ENCODE measurements at places on chromosomes 16 and 17. TPM values are rescaled to one million over a fixed set of nuclear protein-coding genes. Genes with fewer than 3 reads are reported as not detected.

DNA sequence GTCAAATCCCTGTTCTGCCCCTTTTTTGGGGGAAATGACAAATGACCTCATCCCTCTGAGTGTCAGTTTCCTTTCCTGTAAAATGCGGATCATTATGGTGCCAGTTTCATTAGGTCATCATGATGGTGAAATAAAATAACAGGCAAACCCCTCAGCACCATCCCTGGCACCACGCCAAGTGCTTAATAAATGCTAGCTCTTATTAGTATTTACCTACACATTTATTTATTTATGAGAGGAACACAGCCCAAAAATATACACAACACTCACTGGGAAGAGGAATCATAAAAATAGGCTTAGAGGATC is 28.6 kb upstream of the GPRC5B start:
- peaks cover 15% of the 10 kb centered on the region for H3K27me3 ChIP-seq
- no peak overlapping the region for H3K27ac ChIP-seq
- H3K4me1 ChIP-seq = no peaks in the 10 kb centered on the region
- H3K4me3 ChIP-seq = no peak overlapping the region

DNA sequence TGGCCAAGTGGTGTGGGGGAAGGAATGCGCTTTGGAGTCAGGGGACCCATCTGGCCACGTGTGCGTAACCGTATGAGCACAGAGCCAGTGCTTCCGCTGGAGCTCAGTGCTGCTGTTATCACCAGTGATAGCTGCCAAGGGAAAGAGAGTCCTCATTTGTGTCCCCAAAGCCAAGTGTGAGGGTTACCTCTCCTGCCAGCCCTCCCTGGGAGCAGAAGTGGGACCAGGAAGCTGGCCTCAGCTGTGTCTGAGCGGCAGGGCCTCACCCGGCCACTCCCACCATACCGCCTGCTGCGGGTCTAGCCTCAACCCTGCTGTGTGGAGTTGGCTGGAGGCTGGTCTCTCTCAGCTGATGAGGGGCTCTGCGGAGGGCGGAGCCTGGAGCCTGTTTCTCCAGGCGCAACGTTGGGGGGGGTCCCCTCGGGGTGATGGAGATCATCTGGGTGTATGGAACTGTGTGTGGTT is 44.5 kb downstream of the MEAK7 start:
- H3K4me3 ChIP-seq = no peak overlapping the region
- H3K4me1 ChIP-seq = no peaks in the 10 kb centered on the region
- H3K27ac ChIP-seq = no peak overlapping the region
- peak; percentile 42 for DNase-seq
- H3K36me3 ChIP-seq = no peaks in the 10 kb centered on the region

GRCh38 chr17:19457830-19458271 is 46.8 kb downstream of the RNF112 start:
- H3K27ac ChIP-seq = no peak overlapping the region

DNA sequence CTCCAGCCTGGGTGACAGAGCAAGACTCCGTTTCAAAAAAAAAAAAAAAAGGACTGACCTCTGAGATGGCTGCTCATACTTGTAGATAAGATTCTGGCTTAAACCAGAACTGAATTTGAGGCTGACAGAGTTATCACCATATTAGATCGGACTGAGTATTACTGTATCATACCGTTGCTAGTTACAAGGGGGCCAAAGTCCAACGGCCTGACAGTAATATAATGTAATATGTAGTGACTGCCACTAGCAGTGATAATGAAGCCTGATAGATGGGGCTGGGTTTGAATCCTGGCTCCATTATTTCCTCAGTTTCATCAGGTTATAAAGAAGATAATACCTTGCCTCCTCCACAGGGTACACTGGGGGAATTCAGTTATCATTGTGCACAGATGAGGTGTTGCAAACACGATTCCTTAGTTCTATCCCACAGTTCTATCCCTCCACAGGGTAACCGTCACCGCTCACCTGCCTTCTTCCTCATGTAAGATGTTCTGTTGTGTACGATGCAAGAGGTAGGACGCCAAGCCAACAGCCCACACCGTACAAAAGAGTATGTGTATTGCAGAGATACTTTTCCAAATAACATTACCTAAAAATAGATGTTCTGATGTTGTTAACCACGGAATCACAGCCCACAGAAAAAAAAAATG is 5.2 kb downstream of the TMEM220 start:
- no peak for DNase-seq
- H3K36me3 ChIP-seq = peaks cover 17% of the 10 kb centered on the region
- H3K4me3 ChIP-seq = no peak overlapping the region
- no peaks in the 10 kb centered on the region for H3K4me1 ChIP-seq
- no peak overlapping the region for H3K27ac ChIP-seq
- no peaks in the 10 kb centered on the region for H3K27me3 ChIP-seq

DNA sequence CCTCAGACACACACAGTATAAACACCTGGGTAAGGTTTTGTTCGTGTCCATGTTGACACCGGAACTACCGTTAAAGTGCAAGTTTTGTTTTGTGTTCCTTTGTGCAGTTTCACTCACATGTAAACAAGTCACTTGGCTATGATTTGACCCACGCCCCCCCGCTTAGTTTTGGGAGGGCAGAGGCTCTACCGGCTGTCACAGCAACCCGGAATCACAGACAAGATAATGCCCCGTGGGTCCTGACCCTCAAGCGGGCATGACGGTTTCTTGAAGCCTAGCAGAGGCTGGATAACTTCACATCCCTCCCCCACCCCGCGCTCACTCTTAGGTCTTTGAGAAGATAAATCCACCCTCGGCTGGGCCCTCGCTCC is 1.7 kb downstream of the RASD1 start:
- H3K4me1 ChIP-seq = peaks cover 18% of the 10 kb centered on the region
- H3K27ac ChIP-seq = peak overlapping the region; percentile 84
- H3K4me3 ChIP-seq = peak overlapping the region; percentile 68
- H3K36me3 ChIP-seq = peaks cover 23% of the 10 kb centered on the region
- no peak for DNase-seq

DNA sequence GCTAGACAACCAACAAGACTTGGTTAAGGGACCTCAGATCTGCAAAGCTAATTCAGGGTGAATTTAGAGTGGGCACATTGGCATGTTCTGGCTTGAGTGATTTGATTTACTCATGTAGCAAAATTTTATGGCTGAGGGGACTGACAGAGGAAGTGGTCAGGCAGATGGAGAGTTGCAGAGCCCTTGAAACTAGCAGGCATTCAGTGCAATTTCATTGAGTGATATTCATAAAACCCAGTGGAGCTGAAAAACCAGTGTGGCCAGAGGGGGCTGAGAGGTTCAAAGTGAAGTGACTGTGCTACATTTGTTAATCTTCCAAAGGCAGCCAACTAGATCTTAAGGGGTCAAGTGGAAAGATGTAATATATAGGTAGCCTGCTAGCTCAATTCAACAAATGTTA is 2.2 kb upstream of the TMEM94 start:
- H3K4me1 ChIP-seq = peaks cover 16% of the 10 kb centered on the region
- H3K27ac ChIP-seq = no peak overlapping the region
- H3K4me3 ChIP-seq = no peak overlapping the region
- no peak for DNase-seq

DNA sequence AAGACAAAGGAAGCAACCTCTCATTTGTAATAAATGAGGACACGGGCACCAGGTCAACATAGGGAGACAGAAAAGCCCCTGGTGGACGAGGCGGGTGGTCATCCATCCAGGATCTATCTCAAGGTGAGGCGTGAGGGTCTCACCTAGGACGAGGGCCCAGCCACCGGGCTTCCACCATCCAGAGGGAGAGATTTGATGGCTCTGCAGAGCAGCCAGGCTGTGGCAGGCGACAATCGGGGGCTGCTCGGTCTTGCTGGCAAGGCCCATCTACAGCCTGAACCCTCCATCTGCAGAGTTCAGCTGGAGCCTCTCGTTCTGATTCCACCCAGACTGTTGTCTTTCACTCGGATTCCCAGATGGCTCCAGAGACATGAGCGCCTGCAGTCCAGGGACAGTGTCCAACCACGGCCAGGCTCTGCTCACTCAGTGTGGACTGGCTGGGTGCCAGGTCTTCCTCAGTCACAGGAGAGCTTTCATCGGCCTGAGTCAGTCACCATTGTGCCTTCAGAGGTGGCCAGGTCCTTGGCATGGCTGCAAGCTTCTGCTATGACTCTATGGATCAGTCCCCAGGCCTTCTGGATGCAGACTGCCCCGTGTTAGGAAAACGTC is 5.9 kb downstream of the LITAFD start:
- no peak overlapping the region for H3K27ac ChIP-seq
- peak; percentile 63 for DNase-seq
- no peaks in the 10 kb centered on the region for H3K4me1 ChIP-seq

DNA sequence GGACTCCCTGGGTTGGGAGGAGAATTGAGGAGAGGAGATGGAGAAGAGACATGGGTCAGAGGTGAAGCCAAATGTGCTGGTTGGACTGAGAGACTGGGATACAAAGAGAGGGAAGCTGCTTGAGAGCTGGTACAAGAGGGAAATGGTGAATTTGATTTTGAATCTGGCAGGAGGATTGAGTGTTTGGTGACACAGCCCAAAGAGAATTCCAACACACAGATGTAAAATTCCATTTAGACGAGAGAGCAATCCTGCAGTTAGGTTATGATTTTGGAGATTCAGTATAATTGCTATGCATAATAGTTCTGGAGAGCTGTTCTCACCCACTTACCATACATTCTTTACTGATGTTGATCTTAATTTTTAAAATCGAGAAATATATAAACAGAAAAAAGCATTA is 57.7 kb downstream of the HSD17B2 start:
- DNase-seq = no peak
- no peak overlapping the region for H3K27ac ChIP-seq
- H3K27me3 ChIP-seq = no peaks in the 10 kb centered on the region
- H3K36me3 ChIP-seq = no peaks in the 10 kb centered on the region

DNA sequence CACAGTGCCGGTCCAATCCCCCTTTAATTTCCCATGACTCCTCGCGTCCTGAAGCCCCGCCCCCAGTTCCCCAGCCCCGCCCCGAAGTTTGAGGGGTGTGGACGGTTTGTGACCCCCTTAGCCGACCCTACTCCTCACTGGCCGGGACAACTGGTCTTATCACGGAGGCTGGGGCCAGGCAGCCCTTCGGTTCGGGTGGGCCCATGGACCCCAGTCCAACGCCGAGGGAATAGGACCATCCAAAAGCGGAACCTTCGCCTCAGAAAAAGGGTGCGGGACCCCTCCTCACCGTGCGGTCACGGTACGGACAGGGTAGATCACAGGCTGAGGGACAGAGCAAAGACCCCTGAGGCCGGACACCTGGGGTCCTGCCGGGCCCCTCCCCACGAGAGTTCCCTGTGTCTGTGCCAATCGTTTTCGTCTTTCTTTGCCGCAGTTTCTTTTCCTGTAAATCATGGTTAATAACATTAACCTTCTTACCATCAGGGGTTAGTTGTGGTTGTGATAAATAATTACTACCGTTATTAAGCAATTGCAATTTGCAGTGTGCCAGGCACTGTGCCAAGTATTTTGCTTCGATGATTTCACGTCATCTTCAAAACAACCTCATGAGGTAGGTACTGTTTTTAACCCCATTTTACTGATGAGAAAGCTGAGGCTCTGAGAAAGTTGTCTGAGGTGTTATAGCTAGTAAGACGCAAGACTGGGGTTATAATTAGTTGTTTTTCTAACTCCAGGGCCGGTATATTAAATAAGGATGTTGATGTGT is 543 bp downstream of the TMUB2 start:
- peak overlapping the region; percentile 100 for H3K4me3 ChIP-seq
- H3K27ac ChIP-seq = peak overlapping the region; percentile 99
- H3K27me3 ChIP-seq = no peaks in the 10 kb centered on the region
- H3K36me3 ChIP-seq = peaks cover 31% of the 10 kb centered on the region
- peaks cover 20% of the 10 kb centered on the region for H3K4me1 ChIP-seq

Gene CHAD
- total RNA-seq = not detected

Gene CRYBA1
- total RNA-seq = not detected

Gene MRPS7
- 34.7 TPM for total RNA-seq

Data from upper lobe of right lung (tissue), 1 donor.